ENCODE measurements at places on chromosomes 6 and 20.

DNA sequence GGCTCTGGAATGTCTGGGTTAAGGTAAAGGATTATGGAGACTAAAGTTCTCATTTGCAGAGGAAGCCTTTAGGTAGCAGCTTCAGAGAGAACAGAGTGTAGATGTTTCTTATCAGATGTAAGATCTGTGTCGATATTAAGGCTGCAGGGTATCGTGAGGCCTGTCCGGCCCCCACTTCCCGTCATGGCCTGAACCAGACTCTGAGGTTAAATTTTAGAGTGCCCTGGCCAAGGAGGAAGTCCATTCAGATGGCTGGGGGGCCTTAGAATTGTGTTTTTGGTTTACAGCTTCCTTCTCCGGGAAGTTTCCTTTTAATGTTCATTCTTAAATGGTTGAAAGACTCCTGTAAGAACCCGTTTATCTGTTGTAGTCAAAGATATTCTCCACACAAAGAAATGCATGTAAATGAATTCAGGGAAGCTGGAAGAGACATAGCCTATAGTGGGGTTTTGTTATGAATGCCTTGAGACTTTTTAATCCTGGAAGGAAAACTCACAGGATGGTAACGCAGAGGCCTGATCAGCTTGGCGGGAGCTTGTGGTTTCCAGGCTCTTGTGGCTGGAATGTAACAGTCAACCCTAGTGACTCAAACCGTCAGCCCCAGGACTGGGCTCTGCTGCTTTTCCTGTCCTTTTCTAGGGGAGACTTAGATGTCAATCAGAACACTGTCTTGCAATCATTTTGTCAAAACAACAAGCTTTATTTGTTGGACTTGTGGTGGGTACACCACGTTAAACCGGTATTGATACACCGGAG is 34.7 kb downstream of the KIF25 start:
- no peak for DNase-seq

DNA sequence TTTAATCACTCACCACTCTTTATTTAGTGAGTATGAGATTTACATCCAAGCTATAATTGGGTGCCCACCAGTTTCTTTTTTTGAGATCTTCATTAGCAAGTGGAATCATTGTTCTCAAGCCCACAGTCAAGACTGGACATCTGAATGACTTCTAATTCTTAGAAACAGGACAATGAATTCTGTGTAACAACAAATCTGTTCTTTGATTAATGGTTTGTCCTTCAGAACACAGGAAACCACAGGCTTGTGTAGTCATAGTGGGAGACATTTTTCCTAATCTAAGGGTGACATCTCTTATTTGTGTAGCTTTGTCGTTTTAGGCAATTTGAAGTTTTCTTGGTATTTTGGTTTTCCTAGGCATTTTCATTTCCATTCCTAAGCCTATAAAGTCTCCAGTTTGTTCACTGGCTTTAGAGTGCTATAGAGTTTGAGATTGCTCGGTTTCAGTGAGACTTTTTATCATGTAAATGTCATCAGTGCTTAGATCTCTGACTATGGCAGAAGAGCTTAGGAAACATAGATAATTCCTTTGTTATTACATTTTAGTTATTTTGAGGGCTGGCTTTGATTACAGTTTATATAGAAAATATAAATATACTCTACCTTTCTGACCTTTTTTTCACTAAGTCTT is 903.9 kb upstream of the MAP3K7 start:
- no peak for DNase-seq

- no peak for DNase-seq
Measured at GRCh38 chr6:11021714-11022113, 22.4 kb downstream of the ELOVL2 start.

DNA sequence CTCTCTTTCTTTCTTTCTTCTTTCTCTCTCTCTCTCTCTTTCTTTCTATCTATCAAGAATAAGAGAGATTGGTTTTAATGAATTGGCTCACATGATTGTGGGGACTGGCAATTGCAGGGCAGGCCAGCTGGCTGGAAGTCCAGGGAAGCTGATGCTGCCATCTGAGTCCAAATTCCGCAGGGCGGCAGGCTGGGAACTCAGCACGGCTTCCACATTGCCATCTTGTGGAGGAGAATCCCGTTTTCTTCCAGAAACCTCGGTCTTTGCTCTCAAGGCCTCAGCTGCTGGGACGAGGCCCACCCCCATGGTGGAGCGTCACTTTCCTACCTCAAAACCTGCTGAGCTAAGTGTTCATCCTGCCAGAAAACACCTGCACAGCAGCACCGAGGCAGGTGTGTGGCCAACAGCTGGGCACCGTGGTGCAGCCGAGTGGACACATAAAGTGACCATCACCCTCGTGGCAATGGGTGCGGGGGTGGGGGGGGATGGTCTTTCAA is 58.8 kb upstream of the SLCO4A1 start:
- no peak for DNase-seq

GRCh38 chr6:20444786-20445271 is 43.1 kb downstream of the E2F3 start:
- no peak for DNase-seq

Measured in activated CD4-positive, alpha-beta T cell treated with anti-CD3 and anti-CD28 coated beads, Interleukin-2, amount 50 U/mL, for 24 hours (primary cell).